ENCODE measurements at places on chromosomes 3 and 15. TPM values are rescaled to one million over a fixed set of nuclear protein-coding genes. Genes with fewer than 3 reads are reported as not detected.

Gene NGRN
- 78.0 TPM for total RNA-seq

Gene HHLA2
- total RNA-seq = 0.26 TPM

Gene STX19
- total RNA-seq = not detected

Gene POTEB3
- not detected for total RNA-seq

Gene SMCO1
- not detected for total RNA-seq

Measured in epithelial cell of alveolus of lung (primary cell).